Activated CD4-positive, alpha-beta memory T cell treated with anti-CD3 and anti-CD28 coated beads for 36 hours (primary cell): ENCODE measurements at places on chromosomes 11 and 22.

- no peak for DNase-seq
These were observed 322.8 kb upstream of the SYN3 start for GRCh38 chr22:33380789-33381530.

GRCh38 chr22:47008208-47008885 is 245.9 kb downstream of the TBC1D22A start:
- DNase-seq = no peak

DNA sequence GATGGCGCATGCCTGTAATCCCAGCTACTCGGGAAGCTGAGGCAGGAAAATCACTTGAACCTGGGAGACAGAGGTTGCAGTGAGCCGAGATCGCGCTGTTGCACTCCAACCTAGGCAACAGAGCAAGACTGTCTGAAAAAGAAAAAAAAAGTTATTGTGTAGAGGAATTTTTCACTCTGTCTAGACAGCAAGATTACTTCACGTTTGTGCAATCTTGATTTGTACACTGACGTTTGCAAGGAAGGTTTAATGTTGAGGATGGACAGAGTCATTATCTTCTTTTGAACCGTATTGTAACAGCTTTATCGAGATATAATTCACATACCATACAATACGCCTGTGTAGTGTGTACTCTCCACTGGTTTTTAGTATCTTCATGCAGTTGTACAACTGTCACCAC is 3.7 kb downstream of the CTTN start:
- no peak for DNase-seq

- DNase-seq = no peak
These were observed 47.6 kb downstream of the NECTIN1 start for GRCh38 chr11:119681361-119681910.

DNA sequence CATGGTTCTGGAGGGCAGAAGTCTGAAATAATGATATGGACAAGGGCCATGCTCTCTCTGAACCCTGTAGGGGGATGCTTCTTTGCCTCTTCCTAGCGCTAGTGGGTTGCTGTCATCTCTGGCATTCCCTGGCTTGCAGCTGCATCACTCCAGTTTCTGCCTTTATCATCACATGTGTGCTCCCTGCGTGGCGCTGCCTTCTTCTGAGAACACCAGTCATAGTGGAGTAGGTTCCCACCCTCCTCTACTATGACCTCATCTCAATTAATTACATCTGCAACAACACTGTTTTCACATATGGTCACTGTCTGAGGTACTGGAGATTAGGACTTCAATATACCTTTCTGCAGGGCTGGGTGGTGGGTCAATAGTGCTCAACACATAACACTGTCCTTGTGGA is 402.3 kb upstream of the NARS2 start:
- DNase-seq = no peak

DNA sequence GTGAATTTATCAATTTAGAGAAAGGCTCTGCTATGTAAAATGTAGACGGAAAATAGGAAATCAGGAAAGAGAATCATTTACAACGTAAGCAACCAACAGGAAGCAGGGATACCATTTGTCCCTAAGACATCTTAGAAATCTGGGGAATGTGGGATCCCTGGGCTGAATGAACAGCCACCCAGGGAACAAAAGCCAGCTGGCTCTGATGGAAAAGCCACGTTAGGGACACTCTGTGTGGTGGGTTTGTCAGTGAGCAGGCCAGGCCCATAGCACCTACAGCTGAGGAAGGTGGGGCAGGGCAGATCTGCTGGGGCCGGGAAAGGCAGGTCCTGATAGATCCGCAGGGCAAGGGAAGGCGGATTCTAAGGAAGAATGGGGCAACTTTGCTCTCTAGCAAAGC is 87.1 kb upstream of the CSNK2A3 start:
- no peak for DNase-seq

GRCh38 chr22:31647066-31647465 is 14.9 kb downstream of the PISD start:
- DNase-seq = no peak

DNA sequence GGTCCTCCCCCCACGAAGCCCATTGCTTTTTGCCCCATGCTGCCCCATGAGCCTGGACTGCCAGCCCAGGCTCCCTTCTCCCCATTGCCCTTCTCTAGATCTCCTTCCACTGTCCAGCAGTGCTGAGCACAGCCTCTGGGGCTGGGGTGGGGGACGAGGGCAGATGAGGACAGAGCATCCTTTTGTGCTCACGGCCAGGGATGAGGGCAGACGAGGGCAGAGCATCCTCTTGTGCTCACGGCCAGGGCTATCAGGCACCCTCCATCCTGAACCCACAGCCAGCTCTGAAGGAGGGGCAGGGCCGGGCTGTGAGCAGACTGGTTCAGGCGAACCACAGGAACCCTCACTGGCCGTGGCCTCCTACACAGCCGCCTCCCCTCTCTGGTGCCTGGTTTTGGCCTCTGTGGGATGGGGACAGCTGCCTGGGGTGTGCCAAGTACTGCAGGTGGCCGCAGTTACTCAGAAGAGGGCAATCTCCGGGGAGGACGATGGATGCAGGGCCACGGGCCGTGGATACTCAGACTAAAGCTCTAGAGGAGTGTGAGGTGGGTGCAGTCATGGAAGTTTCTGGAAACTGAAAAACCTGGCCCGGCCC is 1258.8 kb downstream of the BRD1 start:
- no peak for DNase-seq

DNA sequence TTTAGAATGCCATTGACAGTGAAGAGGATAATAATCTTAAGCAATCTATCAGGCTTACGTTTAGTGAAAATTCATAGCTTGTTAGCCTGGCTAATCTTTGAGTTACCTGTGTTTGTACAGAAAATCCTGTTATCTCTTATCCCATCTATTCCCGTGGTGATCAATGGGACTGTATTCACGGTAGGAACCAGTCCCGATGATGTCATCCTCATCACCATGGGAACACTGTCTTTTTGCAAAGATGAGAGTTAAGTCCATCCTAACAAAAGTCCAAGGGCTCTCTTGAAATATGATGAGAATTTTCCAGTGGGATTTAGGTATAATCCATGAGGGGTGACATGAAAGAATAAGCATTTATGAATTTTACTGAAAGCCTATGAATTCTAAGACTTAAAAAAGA is 762.2 kb downstream of the ETS1 start:
- DNase-seq = no peak

- no peak for DNase-seq
These were observed 181.5 kb downstream of the KIF18A start for GRCh38 chr11:27926486-27926885.

GRCh38 chr22:21650823-21651520 is 8.9 kb downstream of the SDF2L1 start:
- DNase-seq = no peak
